Stimulated activated CD4-positive, alpha-beta T cell treated with anti-CD3 and anti-CD28 coated beads, Interleukin-1b, Interleukin-23, amount 100 ng/mL, for 1 hour (primary cell): ENCODE measurements at places on chromosomes 11 and 22.

DNA sequence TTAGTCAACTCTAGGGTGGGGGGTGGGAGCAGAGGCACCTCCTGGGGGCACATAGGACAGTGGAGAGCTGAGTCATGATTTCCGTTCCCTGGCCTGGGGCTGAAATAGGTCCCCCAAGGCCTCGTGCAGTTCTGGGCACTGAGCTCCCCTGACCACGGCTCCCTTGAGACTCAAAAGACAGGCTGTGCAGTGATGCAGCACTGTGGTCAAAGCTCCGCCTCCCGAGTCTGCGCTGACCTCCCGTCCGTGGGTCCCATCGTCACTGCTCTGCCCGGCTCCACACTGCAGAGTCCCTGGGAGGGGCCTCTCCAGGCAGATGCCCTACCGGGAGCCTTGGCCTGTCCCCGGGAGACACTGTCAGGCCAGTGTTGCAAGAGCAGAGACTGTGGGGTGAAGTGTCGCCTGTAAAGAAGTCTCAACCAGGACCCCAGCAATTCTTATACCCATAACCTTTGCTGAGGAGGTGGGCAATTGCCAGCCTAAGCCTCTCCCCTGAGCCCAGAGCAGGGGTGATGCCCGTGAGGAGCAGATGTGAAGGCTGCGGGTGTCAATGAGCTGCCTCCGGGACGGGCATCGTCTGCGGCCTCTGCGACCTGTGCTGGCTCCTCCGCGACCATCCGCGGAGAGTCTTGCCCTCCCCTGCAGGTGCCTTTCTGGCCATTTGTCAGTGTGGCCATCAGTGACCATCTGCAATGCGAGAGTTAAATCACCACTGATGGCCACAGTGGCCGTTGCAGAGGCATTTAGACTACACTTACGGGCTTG lies 877.3 kb downstream of the BRD1 start:
- DNase-seq = no peak

DNA sequence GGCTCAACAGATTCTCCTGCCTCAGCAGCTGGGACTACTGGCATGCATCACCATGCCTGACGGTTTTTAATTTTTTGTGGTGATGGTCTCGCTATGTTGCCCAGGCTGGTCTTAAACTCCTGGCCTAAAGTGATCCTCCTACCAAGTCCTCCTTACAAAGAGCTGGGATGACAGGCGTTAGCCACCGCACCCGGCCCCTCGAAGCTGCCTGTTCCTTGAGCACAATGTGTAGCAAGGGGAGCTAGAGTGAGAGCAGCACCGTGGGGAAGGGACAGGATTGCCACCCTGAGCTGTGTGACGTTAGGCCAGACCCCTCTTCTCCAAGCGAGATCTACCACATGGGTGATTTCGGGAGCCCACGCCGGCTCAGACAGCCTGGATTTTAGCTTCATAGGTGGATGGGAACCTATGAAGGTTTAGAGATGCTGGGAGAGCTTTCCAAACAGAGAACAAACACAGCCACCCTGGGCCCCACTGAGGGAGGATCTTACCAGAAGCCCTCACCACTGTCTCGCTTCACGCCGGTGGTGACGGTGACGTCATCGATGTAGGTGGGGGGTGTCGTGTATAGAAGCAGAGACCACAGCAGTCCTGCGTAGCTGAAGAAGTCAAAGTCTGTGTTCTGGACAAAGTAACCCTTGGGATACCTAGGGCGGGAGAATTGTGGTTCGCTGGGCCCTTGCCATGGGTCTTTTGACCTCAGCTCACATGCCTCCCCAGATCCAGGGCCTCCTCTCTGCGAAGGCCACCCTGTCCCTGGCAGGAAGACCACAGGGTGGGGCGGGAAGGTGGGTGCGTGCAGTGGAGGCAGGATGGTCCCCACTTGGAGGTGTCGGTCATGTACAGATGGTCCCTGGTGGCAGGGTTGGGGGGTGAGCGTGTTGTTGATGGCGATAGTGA lies 23.1 kb downstream of the RGL4 start:
- no peak for DNase-seq

- DNase-seq = no peak
Measured at GRCh38 chr11:9028581-9028980, 24.8 kb upstream of the NRIP3 start.

GRCh38 chr11:73121692-73122091 lies 20.4 kb downstream of the FCHSD2 start:
- DNase-seq = no peak

DNA sequence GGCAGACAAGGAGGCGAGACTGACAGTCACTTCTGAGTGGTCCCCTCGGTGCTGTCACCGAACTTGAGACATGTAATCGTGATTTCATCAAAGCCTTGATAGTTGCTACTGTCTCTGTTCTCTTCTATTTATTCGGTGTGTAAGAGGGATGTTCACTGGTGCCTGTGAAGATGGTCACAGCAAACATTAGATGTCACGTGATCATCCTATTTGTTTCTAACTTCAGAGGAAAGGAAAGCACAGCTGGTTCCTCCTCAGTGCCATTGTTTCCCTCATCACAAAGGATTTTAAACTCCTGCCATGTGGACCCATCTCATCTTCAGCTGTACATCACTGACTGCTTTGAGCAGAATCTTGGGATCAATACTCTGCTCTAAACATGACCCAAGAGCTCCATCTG lies 73.1 kb upstream of the CLMP start:
- DNase-seq = no peak

DNA sequence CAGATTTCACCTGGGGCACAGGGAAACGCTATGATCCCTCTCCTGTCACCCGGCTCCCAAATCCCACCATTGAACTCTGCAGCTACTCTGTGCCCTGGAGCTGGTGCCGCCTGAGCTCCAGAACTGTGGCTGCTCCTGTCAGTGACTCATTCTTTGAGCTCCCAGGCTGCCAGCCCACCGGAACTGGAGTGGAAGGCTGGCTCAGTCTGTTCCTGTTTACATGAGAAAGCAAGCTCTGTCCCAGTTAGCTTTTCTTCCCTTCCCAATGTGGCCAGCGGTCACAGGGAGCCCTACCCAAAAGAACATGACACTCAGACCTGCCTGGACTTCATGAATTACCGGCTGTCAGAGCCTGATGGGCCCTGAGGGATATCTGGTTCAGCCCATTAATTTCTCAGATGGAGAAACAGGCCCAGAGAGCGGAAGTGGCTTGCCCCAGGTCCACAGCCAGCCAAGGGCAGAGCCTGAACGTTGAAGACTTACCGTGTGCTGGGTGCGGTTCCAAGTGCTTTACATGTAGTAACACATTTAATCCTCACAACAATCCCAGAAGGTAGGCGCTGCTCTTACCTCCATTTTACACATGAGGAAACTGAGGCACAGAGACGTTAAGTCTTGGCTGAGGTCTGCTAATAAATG lies 23.8 kb upstream of the IGSF22 start:
- DNase-seq = no peak

GRCh38 chr11:60594998-60595642 lies 79.9 kb downstream of the MS4A13 start:
- DNase-seq = no peak

DNA sequence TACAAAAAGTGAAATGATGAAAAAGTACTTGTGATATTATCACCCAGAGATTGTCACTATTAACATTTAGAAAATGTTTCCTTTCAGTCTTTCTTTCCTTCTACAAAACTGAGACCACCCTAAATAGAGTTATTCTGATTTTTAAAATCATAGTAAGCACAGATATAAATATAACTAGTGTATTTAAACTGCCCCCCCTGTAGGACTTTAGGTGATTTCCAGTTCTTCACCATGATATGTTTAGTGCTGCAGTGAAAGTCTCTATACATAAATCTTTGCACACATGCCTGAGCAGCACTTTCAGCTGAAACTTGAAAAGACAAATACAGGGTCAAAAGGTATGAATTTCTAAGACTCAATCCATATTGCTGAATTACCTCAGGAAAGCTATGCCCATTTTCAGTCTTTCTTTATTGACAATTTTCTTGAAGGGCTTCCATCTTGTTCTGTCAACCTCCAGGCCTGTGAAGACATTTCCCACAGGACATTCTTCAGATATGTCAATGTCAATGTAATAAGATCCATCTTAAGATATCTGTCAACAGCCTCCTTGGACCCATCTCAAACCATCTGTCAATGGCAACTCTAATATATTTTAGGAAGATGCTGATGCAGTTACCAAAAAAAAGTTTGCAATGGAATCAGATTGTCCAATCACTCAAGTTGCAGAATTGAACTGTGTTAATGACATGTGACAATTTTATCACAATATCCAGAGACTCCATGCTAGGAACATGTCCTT lies 30.8 kb upstream of the LDLRAD3 start:
- DNase-seq = no peak

DNA sequence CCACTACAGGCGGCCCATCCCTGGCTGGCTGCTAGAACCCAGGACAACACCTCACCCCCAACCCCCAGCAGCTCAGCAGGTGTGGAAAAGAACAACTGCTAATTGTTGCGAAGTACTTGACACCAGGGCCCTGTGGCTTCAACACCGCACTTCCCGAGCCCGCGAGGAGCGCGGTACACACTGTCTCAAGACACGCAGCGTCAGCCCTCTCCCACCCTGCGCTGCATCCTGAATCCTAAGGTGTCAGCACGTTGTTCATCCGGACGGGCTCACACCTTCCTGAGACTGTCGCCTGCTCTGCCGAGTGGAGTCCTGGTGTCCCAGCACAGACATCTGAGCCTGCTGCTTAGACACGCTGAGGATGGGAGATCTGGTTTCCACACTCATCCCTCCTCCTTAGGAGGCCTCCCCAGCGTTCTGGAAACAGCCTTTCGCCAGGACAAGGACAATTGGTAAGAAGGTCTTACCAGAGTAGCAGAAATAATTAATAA lies 1336.2 kb downstream of the BRD1 start:
- no peak for DNase-seq

GRCh38 chr11:134905517-134905916 lies 493.5 kb upstream of the B3GAT1 start:
- DNase-seq = no peak

GRCh38 chr11:94727819-94728218 lies 40.3 kb upstream of the AMOTL1 start:
- no peak for DNase-seq

DNA sequence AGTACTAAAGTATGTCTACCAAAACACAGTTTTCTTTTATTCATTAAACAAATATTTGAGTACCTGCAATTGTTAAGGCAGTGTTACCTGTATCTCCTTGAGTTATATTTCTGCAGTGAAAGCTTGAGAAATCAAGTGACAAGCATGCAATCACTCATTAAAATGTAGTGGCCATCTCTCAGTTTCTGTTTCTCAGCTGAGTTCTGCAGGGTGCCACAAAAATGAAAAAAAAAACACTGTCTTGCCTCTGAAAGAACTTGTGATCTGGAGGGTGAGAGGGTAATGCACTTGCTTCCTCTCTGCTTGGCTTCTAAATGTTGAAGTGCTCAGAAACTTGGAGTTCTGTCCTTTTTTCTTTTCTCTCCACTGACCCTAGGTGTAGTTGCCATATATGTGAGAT lies 6.8 kb downstream of the QSER1 start:
- no peak for DNase-seq

DNA sequence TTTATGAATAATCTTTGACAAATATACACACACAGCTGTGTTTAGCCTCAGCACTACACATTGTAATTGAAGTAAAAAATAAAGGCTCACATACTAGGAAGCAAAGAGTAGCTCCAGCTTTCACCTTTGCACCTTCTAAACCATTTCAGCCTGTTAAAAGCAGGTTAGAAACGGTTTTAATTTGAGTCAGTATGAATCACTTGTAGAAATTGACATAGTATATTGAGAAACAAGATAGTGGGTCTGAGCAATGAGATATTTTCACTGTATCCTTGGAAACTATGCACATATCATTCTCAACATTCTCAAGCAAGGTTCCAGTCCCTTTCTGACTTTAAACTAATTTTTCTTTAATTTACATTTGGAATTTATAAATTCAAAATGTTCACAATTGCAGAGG lies 380.3 kb downstream of the AASDHPPT start:
- no peak for DNase-seq

DNA sequence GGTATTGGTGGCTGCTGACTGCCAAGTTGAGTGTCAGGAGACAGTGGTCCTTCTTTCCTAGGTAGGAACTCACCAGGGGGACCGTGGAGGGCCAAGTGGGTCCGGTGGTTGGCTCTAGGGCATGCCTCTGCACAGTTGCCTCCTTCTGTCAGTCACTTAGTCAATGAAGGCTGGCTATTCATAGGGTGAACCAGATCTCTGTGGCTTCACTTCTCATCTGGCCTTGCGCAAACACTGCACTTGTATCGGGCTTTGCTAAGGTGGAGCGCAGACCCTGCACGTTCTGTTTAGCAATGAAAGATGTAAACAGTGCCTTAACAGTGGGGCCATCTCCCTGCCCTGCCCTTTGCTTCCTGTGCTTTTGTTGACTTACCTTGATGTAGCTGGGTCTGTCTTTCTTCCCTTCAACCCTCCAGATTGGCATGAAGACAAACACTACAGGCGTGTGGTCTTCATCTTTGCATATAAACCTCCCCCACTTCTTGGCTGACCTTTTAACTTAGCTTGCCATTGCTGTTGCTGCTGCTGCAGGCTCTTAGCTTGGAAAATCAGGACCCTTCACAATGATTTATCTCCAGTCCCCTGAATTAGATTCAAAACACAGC lies 6.7 kb upstream of the SORL1-AS1 start:
- DNase-seq = no peak

- DNase-seq = no peak
Measured at GRCh38 chr11:9112075-9112474, 20.7 kb upstream of the SCUBE2 start.

- no peak for DNase-seq
Measured at GRCh38 chr22:33806191-33806590, 114.1 kb downstream of the LARGE1 start.

DNA sequence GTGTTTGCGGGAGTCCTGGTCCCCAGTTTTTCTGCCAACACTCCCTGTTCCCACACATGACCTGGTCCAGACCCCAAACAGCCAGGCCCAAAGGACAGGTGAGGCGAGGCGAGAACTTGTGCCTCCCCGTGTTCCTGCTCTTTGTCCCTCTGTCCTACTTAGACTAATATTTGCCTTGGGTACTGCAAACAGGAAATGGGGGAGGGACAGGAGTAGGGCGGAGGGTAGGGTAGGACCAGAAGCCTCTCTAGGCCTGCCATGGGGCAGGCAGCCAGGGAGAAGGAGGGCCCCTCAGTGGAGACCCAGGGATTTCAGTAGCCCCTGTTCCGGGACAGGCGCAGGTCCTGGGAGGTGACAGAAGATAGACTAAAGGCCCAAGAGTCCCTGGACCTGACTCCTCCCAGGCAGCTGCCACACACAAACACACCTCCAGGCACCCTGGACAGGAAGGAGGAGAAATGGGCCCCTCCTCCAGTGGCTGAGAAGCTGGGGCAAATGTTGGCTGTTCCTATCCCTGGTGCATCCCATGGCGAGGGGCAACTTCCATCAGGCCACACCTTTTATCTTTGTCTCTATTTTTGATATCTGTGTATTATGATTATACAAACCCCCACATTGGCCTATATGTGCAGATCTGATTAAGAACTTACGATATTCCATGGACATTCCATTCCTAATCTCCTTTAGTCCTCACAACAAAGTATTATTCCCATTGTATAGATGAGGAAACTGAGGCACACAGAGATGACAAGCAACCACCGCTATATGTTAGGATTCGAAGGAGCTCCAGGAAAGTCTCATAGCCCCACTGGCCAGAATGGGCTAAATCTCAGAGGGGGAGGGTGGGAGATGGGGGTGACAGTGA lies 626 bp upstream of the F2 start:
- no peak for DNase-seq
